Heart right ventricle (tissue), 16 donors: ENCODE measurements at places on chromosomes 5 and 9.

- no peak overlapping the region for H3K4me3 ChIP-seq
- H3K36me3 ChIP-seq, result no peaks in the 10 kb centered on the region
- peaks cover 21% of the 10 kb centered on the region for H3K27me3 ChIP-seq
These were observed 6.2 kb downstream of the PIP5K1B start for GRCh38 chr9:68711281-68711680.

GRCh38 chr5:155616779-155617392, 603.3 kb downstream of the KIF4B start:
- H3K36me3 ChIP-seq, result no peaks in the 10 kb centered on the region
- H3K4me3 ChIP-seq, result no peak overlapping the region
- H3K27me3 ChIP-seq, result no peaks in the 10 kb centered on the region
- H3K4me1 ChIP-seq, result peaks cover 5% of the 10 kb centered on the region

GRCh38 chr5:181037365-181037861, 2.7 kb upstream of the BTNL9 start:
- H3K27ac ChIP-seq, result no peak overlapping the region
- no peak overlapping the region for H3K4me3 ChIP-seq
- H3K27me3 ChIP-seq, result peaks cover 11% of the 10 kb centered on the region
- peaks cover 8% of the 10 kb centered on the region for H3K4me1 ChIP-seq
- peak; percentile 40 for DNase-seq

DNA sequence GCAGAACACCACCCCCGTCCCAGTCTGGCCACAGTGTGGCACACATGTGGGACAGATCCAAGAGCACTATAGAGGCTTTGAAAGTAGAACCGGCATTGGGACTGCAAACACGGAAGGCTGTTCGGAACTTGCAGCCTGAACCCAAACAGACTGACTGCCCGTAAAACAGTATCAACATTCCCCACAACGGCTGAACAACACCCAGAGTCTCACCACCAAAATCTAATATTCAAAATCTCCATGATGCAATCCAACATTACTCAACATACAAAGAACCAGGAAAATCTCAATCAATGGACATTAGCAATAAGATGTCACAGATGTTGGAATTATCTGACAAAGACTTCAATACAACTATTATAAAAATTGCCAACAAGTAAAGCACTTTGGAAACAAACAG, 82.3 kb downstream of the ROR2 start:
- no peaks in the 10 kb centered on the region for H3K36me3 ChIP-seq
- H3K27ac ChIP-seq, result no peak overlapping the region
- no peak for DNase-seq
- H3K4me3 ChIP-seq, result no peak overlapping the region

DNA sequence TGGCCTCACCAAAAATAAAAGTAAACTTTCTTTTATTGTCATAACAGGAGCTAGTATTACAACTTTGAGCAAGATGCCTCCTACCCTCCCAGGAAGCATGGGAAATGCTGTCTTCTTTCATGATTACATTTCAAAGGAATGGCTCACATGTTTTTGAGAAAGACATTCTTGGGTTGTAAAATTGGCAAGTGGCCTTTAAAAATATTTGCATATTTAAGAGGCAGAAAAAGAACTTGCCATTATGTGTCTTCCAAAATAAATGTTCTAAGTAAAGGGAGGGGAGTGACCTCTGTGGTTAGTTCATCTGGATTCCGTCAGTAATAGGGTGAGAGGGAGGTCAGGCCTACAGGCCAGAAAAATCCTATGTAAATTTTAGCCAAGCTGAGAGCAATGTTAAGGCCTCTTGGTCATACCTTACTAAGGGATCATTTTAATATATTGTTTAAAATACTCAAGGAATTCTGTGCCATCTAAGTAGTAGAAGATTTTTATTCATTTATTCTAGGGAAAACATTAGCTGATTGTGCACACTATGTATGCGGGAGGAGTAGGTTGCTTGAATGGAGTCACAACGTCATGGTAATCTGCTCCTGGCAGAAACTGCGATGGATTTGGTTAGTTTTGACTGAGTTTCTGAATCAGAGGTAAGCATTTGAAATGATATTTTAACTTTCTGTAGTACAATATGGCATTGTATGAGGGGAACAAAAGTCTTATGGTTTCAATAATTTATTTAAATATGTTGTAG, 1485.7 kb upstream of the CDH9 start:
- DNase-seq, result no peak
- no peak overlapping the region for H3K27ac ChIP-seq
- no peaks in the 10 kb centered on the region for H3K36me3 ChIP-seq
- no peaks in the 10 kb centered on the region for H3K4me1 ChIP-seq
- H3K27me3 ChIP-seq, result no peaks in the 10 kb centered on the region

DNA sequence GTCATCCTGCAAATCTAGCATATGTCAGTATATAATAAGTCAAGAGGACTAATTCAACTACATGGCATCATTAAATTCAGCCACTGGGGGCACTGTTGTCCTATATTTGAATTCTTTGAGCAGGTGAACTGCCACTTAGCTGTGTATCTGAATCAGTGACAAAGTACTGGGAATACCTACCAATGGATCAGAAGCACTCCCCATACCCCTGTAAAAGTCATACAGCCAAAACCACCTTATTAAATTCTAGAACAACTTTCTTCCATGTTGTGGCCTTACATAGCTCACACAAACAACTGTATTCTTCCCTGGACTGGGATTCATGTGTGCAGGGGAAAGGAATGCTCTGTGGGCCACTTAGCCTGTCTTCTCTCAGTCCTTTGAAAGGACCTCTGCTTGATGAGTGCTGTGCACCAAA, 57.4 kb upstream of the PLPP6 start:
- no peak overlapping the region for H3K4me3 ChIP-seq
- H3K4me1 ChIP-seq, result no peaks in the 10 kb centered on the region
- peaks cover 14% of the 10 kb centered on the region for H3K36me3 ChIP-seq

DNA sequence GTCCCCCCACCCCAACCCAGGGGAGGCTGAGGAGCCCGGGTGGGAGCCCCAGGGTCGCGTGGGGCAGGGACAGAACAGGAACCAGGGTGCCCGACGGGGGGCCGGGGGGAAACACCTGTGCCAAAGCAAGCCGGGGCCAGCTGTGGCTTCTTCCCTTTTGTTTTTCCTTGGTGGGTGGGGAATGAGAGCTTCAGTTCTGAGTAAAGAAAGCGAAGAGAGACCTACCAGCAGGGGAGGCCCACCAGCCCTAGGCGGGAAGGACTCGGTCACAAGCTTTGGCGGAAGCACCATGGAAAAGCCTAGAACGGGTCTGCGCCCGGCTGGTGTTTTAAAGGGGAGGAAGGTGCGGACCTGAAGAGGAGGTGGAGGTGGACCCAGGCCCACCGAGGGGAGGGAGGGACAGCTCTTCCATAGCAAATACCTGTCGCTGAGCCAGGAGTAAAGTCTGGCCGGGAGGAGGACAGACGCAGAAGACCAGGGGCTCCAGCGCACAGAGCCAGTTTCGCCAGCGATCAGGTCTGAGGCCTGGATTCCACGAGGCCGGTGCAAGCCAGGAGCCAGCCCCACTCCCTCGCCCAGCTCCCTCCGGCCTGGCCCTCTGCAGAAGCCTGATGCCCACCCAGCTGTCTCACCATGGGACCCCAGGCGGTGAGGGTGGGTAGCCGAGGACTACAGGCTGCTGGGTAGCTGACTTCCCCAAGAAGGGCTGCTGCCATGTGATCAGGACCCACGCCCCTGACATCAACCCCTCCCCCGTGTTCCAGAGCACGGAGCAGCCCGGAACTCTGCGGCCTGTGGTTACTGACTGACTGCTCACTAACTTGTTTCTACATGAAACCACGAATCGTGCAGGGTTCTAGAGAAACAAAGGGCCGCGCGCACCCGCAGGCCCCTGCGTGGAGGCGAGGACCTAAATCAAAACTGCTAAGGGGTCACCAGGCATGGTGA, 849 bp upstream of the MGAT1 start:
- peaks cover 38% of the 10 kb centered on the region for H3K36me3 ChIP-seq
- peak overlapping the region; percentile 100 for H3K27ac ChIP-seq
- peak overlapping the region; percentile 96 for H3K4me3 ChIP-seq
- no peaks in the 10 kb centered on the region for H3K27me3 ChIP-seq
- H3K4me1 ChIP-seq, result peaks cover 83% of the 10 kb centered on the region

DNA sequence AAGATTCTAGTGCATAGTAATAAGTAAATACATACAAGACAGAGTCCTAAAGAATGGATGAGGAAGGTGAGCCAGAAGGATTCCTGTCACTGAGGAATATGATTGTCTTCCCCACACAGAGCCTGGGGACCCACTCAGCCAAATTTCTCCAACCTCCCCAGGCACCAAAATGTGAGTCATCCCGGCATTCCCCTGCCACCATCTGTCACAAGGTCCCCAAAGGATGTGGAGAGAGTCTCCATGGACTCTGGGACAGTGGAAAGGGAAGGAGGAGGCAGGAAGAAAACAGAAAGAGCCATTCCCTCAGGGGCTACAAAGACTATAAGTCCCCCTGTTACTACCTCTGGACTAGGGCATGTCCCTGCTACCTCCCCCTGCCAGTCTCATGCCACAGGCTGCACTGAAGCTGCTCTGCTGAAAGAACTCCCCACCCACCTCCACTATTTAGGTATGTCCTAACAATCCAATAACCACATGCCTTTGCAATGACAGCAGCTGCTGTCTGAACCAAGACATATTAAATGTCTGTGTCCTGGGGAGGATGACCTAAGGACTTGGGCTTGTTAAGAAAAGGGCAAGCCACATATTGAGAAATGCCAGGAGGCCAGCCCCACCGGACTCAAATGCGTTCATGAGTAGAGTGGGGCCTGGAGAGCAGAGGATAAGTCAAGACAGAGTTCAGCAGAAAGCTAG, 10.7 kb upstream of the OR5C1 start:
- H3K27ac ChIP-seq, result no peak overlapping the region
- H3K36me3 ChIP-seq, result no peaks in the 10 kb centered on the region
- H3K4me3 ChIP-seq, result no peak overlapping the region
- DNase-seq, result no peak
- no peaks in the 10 kb centered on the region for H3K27me3 ChIP-seq

GRCh38 chr9:132287256-132287760, 67.5 kb downstream of the SETX start:
- no peaks in the 10 kb centered on the region for H3K27me3 ChIP-seq
- no peak for DNase-seq
- H3K36me3 ChIP-seq, result no peaks in the 10 kb centered on the region

DNA sequence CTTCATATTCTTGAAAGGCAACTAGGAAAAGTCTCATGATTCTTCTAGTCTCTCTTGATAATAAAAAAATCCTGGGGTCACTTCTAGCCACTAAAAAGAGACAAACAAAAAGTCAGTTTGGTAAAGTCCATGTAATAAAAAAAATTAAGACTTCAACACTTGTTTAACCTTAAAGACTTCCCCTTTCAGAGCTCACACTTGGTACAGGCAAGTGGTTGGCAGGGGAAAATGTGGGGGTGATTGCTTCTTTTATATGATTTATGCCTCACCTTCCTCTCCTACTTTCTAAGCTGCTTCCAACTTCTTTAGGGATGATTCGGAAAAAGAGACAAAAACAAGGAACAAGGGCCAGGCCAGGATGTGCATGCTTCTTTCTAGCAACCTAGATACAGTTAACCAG, 5.1 kb upstream of the ERCC6L2 start:
- no peak overlapping the region for H3K27ac ChIP-seq
- no peaks in the 10 kb centered on the region for H3K27me3 ChIP-seq
- peaks cover 10% of the 10 kb centered on the region for H3K4me1 ChIP-seq
- peaks cover 22% of the 10 kb centered on the region for H3K36me3 ChIP-seq
- no peak overlapping the region for H3K4me3 ChIP-seq
- no peak for DNase-seq
